ENCODE measurements at places on chromosomes 2 and 18.

DNA sequence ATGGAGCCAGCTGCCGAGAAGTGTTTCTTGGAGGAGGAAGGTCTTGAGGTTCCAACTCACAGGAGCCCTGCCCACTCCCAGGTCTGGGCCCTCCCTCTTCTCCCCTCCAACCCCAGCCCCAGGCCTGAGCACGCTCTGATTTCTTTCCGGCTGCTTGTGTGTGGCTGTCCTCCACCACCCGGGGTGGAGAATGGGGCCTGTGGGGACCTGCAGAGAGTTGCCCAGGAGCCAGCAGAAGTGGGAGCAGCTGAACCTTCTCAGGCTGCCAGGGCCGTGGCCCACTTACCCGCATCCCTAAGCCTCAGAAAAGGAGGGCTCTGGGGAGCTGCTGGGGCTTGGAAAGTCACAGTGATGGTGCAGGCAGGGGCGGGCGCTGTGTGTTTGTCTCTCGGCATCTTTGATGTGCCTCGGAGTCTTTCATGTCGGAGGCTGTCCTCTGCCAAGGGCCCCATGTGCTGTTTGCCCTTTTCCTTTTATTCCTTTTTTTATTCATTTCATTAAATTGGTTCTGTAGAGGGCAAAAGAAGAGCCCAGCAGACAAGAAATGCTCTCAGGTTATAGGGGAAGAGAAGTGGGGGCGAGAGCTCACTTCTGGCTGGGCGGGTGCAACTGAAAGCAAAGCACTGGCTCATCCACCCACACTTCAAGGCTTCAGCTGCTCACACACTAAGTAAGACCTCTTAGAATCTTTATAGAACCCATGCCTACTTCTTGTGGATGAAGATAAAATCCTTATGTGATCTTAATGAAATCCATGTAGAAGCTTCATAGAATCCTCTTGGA, 52.5 kb downstream of the SDC1 start:
- DNase-seq: no peak

DNA sequence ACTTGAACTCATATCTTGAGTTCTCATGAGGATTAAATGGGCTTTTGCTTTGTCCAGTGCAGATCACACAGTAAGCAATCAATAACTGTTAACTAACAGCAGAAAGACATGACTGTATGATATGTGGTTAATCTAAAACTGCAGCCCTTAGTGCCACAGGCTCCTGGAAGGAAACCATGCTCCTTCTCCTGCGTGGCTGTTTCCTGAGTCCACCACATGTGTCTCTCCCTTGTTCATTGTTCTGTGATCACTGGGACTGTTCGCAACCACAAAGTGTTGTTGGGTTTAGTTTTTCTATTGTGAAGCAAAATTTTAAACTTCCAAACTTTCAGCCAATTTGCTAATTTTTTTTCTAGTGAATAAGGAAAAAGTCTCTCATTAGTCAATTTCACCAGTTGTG, 130.9 kb upstream of the PTPRM start:
- DNase-seq: no peak

DNA sequence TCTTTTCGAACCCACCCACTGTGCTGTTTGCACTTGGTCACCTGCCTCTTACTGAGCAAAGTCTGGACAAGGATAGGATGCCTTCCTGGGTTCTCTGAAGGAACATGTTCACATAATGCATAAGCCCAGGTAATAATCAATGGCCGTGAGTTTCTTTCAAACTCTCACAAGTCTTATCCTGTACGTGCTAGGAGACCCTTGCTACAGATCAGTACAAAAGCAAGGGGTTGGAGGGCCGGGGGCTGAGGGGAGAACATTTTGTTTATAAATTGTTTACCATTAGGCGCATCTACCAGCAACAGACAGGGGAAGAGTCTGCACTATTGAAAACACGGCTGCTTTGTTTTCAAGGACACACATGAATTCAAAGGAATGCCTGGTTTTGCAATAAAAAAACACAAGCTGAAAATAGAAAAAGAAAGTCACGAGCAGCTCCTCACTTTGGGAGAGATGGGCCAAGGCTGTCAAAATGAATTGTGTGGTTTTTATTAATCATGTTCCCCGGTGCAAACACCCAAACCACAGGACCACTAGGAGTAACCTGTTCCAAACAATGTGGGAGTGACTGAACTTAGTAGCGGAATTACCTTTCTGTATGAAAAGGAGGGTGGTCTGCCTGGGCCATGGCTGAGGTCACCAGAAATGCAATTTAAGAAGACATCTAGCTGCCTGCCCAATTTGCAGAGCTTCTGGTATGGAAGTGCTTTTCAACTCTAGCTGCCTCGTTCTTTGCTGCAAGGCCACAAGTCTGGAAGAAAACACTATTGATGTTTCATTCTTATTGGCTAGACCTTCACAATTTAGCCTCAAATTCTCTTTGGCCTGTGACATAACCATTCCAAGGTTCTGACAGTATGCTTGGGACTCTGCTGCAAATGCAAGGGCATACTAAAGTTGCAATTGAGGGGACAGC, 73.5 kb downstream of the CCBE1 start:
- no peak for DNase-seq

DNA sequence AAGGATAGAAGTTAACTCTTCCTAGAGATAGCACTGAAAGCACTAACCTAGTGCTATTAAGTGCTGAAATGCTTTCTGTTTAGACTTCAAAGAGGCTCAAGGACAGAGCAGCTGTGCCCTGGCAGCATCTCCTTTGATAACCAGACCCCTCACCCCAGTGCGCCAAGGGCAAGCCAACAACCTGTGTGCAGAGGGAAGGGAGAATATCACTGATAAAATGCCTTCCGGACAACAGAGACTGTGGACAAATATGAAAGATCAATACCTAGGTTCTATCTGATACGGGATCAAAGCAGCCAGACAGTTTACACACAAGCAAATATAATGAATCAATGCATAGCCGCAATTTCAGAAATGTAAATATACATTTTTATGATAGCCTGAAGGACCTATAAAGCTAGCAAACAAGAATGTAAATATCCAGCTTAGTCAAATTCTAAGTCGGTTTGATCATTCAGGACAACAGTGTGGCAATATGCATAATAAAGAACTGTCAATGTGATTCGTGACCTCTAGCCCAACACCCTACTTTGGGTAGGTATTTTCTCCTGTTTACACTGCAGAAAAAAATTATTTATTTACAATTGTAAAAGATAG, 91.8 kb upstream of the RFX8 start:
- no peak for DNase-seq

GRCh38 chr2:202185156-202185555, 53.2 kb downstream of the SUMO1 start:
- DNase-seq: no peak

GRCh38 chr18:72122103-72122502, 422.0 kb downstream of the CBLN2 start:
- no peak for DNase-seq

DNA sequence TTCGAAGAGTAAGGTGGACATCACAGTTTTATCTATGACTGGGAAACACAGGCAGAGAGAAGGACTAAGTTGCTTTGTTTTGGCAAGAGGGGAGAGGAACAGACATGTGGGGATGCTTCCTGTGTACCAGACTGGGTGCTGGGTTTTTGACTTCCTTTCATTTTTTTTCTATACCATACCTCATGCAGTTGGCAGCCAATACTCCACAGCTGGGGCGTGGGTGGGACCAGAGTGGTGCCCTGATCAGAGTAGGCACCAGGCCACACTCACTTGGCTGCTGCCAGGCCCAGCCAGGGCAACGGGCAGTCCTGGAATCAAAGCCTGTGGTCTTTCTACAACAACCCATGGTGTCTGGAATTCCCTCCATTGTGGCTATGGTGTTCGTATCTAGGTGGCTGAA, 45.2 kb downstream of the SH3RF3 start:
- no peak for DNase-seq

DNA sequence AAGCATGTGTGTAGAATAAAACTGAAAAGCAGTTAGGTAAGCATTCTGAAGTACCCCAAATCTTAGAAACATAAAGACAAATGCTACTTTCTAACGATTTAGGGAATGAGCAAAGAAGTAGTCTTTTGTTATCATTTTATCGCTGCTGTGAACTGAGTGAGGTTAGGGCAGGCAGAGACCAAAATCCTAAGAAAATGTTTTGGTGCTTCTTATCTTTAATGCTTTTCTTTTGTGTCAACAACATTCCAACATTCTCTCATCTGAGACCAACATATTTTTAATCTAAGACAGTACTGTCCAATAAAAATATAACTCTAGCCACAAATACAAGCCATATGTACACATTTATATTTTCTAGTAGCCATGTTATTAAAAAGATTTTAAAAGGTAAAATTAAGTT, 789.4 kb upstream of the PIK3C3 start:
- no peak for DNase-seq

GRCh38 chr2:223855426-223855825, 18.0 kb upstream of the AP1S3 start:
- DNase-seq: no peak

All from skeletal muscle cell (primary cell).